ENCODE measurements at places on chromosomes 3 and 15.
A peak's percentile ranks its signal among the peaks of the same experiment; 100 is the strongest.

GRCh38 chr3:56788521-56788920 is 13.2 kb downstream of the ARHGEF3 start:
- H3K27ac ChIP-seq, result no peak overlapping the region
- DNase-seq, result no peak
- peaks cover 14% of the 10 kb centered on the region for H3K4me1 ChIP-seq
- H3K27me3 ChIP-seq, result peaks cover 8% of the 10 kb centered on the region

DNA sequence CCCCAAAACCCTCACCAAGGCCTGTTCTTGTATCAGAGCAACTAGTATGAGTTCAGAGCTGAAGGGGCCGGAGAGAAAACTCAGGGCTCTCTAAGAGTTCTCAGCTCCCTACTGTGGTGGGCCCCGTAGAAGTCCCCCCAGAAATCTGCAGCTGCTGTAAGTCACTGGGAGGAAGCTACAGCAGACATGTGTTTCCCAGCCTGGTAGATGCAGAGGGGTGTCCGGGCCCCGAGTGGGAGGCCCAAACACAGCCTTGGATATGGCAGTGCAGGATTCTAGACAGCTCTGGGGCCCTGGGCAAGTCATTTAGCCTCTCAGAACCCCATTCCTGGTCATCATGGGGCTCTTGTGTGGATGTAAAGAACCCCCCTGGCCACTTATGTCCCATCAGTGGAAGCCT is 39.2 kb upstream of the CSPG4 start:
- no peaks in the 10 kb centered on the region for H3K36me3 ChIP-seq
- no peak for DNase-seq
- peaks cover 7% of the 10 kb centered on the region for H3K27me3 ChIP-seq
- H3K4me1 ChIP-seq, result peaks cover 9% of the 10 kb centered on the region
- no peak overlapping the region for H3K27ac ChIP-seq

GRCh38 chr3:182058488-182058887 is 346.8 kb downstream of the SOX2 start:
- H3K36me3 ChIP-seq, result no peaks in the 10 kb centered on the region
- no peak overlapping the region for H3K4me3 ChIP-seq
- no peaks in the 10 kb centered on the region for H3K4me1 ChIP-seq
- no peak overlapping the region for H3K27ac ChIP-seq
- DNase-seq, result no peak

DNA sequence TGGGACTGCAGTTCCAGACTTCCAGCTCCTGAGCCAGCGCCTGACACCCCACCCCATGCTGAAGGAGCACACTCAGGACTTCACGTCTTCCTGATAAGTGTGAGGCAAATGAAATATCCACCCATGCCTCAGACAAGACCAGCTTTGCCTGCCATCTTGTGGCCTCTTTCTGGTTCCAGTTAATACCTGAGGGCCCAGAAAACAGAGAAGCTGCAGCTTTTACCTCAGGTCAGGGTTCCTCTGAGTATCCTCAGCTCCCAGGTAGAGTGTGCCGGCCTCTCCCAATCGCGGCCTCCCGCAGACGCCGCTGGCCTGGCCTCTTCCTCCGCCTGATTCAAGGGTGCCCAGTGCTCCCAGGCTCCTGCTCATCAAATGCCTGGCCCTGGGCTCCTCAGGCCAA is 5.1 kb upstream of the KLHL6 start:
- H3K36me3 ChIP-seq, result no peaks in the 10 kb centered on the region
- H3K27ac ChIP-seq, result no peak overlapping the region
- peaks cover 10% of the 10 kb centered on the region for H3K27me3 ChIP-seq
- no peak for DNase-seq

- DNase-seq, result no peak
- no peak overlapping the region for H3K27ac ChIP-seq
- H3K36me3 ChIP-seq, result peaks cover 75% of the 10 kb centered on the region
- H3K4me3 ChIP-seq, result no peak overlapping the region
- H3K27me3 ChIP-seq, result no peaks in the 10 kb centered on the region
Observed at GRCh38 chr15:39589193-39589814, 8.4 kb downstream of the THBS1 start.

DNA sequence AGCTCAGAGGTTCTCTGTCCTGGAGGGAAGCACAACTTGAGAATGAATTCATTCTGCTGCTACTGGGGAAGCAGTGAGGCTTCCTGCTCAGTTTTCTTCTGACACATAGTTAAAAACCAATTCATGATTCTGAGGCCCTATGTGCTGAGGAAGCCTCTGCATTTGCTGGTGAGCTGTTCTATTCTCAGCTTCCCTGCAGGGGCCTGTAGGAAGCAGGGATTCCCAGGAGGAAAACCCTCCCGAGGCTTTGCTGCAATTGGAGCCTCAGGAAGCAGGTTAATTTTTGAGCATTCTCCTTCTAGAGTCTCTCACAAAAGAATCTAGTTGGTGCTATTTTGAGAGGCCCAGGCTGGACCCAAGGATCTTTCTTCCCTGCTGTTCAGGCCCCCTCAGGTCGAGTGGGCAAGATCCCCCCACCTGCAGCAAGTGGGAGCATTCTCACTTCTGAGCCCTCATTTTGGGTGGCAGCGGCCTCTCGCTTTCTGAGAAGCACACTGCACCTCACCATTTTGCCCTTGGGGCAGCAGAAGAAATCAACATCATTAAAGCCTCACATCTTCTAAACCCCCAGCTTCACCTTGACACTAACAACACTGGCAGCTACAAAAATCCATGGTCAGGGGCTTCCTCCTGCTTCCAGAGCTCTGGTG is 197.5 kb upstream of the TSC22D2 start:
- peak overlapping the region; percentile 15 for H3K27ac ChIP-seq
- H3K27me3 ChIP-seq, result peaks cover 10% of the 10 kb centered on the region
- H3K4me3 ChIP-seq, result no peak overlapping the region
- no peak for DNase-seq
- H3K36me3 ChIP-seq, result peaks cover 3% of the 10 kb centered on the region

DNA sequence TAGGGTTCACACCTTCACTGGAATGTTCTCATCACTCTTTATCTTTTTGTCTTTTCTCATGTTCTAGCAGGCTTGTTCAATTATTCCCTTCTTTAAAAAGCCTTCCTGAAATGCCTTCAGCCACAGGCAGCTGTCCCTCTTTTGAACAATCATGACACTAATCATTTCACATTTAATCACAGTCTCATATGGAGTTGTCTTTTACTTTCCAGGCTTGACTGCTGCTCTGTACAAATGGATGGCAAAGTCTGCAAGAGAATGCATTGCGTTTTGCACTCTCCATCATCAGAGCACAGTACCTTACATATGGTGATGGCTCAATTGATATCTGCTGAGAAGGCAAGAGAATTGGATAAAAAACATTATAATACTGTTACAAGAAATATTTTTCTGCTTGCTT is 529.8 kb downstream of the DIPK2A start:
- peaks cover 4% of the 10 kb centered on the region for H3K4me1 ChIP-seq
- H3K27ac ChIP-seq, result no peak overlapping the region
- H3K4me3 ChIP-seq, result no peak overlapping the region
- H3K27me3 ChIP-seq, result no peaks in the 10 kb centered on the region
- no peak for DNase-seq

DNA sequence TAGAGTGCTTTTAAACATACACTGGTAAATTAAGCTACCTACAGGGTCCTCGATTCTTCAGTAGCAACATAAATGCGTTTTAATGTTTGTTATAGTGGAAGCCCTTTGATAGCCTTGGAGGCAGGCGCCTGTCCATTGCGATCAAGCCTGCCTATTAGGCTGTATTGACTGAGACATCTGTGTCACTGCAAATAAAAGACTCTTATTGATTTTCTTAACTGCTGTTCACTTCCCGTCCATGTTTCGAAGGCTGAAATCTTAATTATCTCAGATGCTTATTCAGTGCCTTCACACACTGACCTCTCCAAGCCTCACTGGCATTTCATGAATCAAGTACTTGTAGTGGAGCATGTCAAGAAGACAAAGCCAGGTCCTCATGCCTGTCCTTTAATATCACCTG is 51.1 kb downstream of the MAP2K5 start:
- no peak for DNase-seq
- peak overlapping the region; percentile 78 for H3K27ac ChIP-seq
- H3K4me1 ChIP-seq, result peaks cover 58% of the 10 kb centered on the region
- H3K4me3 ChIP-seq, result no peak overlapping the region

DNA sequence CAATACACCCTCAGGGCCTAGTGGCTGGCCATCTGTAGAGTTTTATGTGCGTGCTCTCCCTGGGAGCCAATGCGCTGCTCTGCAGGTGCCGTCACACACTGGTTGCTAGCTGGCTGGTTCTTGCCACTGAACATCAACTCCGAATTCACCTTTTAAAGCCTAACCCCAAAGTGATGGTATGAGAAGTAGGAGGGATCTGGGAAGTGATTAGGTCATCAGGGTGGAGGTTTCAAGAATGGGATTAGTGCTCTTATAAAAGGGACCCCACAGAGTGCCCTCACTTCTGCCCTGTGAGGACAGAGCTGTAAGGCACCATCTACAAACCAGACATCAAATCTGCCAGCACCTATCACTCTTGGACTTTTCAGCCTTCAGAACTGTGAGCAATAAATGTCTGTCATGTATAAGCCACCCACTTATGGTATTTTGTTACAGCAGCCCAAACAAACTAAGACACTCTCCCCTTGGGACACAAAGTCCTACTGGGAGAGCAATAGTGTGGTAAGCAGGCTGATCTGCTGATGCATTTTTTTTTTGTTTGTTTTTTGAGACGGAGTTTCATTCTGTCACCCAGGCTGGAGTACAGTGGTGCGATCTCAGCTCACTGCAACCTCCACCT is 20.3 kb downstream of the RGMA start:
- H3K27ac ChIP-seq, result peak overlapping the region; percentile 6
- peaks cover 35% of the 10 kb centered on the region for H3K36me3 ChIP-seq
- no peak overlapping the region for H3K4me3 ChIP-seq
- peaks cover 2% of the 10 kb centered on the region for H3K27me3 ChIP-seq
- peaks cover 86% of the 10 kb centered on the region for H3K4me1 ChIP-seq
- no peak for DNase-seq

DNA sequence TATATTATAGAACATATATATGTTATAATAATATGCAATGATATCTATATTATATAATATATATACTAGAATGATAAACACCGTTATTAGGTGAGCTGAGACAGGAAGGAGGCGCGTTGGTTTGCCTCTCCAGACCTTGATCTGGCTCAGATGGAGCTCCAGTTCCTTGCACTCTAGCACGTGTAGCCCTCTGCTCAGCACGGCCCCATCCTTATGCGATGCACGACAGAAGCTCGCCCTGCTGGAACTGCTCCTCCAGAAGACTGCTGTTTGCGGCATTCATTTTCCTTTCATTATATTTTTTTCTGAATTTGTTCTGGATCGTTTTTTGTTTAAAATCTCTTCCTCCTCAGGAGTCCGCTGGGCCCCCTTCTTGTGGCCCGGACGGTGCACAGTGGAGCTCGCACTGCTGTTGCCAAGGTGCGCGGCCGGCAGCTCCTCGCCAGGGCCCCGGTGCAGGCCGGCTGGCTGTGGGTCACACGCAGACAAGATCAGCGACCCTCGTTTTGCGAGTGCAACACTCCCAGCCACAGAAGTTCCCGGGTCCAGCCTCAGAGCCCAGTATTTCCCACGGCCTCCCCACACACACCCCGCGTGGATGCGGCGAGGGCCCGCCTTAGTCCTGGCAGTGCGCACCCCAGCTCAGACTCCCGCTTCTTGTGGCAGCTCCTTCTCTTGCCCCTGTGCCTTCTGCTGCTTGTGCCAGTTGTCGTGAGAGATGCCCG is 112.2 kb downstream of the CHL1 start:
- no peaks in the 10 kb centered on the region for H3K4me1 ChIP-seq
- no peak for DNase-seq
- no peak overlapping the region for H3K4me3 ChIP-seq
- H3K27me3 ChIP-seq, result no peaks in the 10 kb centered on the region

DNA sequence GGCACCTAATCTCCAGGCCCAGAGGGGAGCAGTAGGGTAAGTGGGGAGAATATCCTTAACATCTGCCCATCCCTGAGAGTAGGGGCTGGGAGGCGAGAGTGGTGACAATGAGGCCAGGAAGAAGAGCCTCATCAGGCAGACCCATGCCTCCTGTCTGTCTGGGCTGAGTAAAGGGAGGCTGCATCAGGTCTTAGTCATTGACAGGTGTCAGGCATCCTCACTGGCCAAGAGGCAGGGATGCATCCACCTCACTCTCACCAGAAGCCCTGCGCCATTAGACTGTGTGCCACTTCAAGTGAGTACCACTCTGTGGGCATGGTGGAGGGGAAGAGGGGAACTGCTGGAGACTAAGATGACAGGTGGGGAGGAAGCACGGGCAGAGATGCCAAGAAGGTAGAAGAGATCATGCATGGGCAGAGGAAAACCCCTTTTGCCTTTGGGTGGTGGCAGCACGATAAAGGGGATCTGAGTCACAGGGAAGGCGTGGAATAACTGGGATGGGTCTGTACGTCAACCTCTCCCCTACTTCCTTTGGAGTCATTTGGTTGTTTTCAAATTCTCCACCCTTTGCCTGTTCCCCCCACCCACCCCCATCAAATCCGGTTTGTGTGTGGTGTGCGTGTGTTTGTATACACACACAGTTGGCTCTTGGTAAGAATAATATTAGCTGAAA is 14.1 kb downstream of the ANAPC13 start:
- DNase-seq, result no peak
- no peaks in the 10 kb centered on the region for H3K36me3 ChIP-seq
- H3K27me3 ChIP-seq, result no peaks in the 10 kb centered on the region
- no peak overlapping the region for H3K27ac ChIP-seq
- peaks cover 41% of the 10 kb centered on the region for H3K4me1 ChIP-seq
- H3K4me3 ChIP-seq, result no peak overlapping the region

DNA sequence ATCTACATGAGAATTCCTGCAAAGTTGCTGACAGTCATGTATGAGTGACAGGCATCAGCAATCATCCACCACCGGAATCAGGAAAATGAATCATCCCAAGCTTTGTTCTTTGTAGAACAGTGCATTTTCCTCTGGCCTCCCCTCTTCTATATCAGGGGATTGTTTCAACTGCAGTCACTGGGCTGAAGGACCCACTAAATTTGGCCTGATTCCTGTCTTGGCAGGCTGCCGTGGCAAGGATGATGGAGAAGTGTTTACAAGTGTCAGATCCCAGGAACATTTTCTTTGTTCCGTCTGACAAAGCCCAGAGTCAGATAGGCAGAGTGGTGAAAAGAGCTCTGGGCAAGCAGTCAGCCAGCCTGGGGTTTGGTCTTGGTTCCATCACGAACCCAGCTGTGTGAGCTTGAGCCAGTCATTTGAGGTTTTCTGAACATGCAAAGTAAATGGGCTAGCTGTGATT is 175.1 kb upstream of the TSC22D2 start:
- H3K36me3 ChIP-seq, result no peaks in the 10 kb centered on the region
- peaks cover 2% of the 10 kb centered on the region for H3K27me3 ChIP-seq
- no peak overlapping the region for H3K4me3 ChIP-seq
- peak overlapping the region; percentile 61 for H3K27ac ChIP-seq
- peaks cover 40% of the 10 kb centered on the region for H3K4me1 ChIP-seq

DNA sequence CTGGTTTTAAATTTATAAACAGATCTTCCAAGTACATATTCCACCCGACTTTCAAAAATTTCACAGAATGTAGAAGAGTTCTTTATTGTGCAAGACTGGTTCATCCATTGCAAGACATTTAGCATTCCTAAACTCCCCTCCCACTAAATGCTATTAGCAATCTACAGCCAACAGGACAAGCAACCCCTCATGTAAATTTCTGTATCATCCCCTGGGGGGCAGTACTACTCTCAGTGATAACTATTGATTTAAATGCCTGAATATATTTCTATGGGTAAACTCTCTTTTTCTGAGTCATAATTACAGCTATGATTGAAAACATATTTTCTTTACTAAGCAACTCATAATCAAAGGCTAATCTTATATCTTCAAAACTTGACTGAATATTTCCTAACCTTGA is 10.7 kb upstream of the SLC15A2 start:
- H3K4me1 ChIP-seq, result no peaks in the 10 kb centered on the region
- H3K36me3 ChIP-seq, result no peaks in the 10 kb centered on the region
- DNase-seq, result no peak
- no peak overlapping the region for H3K27ac ChIP-seq
- H3K27me3 ChIP-seq, result no peaks in the 10 kb centered on the region
